ENCODE measurements at places on chromosomes 2 and 18.

DNA sequence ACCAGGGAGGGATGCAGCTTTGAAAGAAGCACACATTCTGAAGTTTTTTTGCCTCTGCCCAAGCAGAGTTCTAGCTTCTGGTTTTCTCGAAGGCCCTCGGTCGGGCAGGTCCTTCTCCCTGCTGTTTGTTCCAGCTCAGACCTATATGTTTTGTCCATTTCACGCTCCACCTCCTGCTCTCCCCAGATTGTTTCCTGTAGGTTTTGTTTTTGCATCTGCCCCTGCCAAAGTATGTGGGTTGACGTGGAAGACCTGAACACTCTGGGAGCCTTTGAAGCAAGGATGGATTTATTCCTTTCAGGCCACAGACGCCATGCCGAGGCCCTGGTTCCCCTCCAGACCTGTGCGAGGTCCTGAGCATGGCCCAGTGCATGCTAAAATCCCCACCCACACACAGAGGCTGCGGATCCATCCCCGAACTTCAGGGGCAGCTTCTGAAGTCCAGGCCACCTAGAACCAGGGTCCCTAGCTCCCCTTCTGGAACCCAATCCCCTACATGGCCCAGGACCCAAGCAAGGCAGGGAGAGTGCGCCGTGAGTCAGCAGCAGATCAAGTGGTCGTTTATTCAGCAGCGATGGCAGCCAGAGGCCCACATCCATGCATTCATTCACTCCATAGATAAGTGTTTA lies 205.4 kb downstream of the KLHL29 start:
- no peak for DNase-seq

GRCh38 chr2:234533626-234534025 lies 36.7 kb upstream of the ARL4C start:
- DNase-seq = no peak

- DNase-seq = no peak
Measured at GRCh38 chr2:197131558-197131855, 179.1 kb downstream of the ANKRD44 start.

- DNase-seq = no peak
Measured at GRCh38 chr18:11872479-11873136, 21.4 kb downstream of the CHMP1B start.

DNA sequence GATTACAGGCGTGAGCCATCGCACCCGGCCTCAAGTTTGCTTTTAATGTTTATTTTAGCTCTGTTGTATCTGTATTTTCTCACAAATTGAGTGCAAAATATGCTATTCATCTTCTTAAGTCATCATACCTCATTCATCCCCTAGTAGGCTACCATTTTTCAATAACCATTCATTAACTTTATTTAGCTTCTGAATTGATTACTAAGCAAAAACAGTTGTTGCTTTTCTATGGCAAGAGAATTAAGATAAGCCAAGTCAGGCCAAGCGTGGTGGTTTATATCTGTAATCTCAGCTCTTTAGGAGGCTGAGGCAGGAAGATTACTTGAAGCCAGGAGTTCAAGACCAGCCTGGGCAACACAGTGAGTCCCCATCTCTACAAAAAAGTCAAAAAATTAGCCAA lies 63.3 kb upstream of the CERS6 start:
- DNase-seq = no peak

- no peak for DNase-seq
Measured at GRCh38 chr2:63610525-63610924, 21.8 kb downstream of the MDH1 start.

- DNase-seq = no peak
Measured at GRCh38 chr2:75054296-75054695, 95.9 kb downstream of the POLE4 start.

DNA sequence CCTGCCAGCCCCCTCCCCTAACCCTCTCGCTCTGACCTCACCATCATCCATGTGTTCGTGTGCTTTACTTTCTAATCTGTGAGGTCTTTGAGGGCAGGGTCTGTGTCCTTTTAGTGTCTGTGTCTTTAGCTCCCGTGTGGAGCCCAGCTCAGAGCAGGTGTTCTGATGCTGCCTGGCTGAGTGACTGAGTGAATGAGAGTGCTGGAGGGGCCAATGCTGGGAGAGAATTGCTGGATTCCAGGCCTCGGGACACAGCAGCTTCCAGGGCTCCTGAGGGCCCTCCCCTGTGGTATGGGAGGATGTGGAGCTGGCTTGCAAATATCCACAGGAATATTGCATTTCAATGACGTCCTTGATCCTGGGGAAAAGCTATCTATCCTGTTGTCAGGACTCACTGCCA lies 160.6 kb downstream of the ANKRD30B start:
- DNase-seq = no peak

- no peak for DNase-seq
Measured at GRCh38 chr2:39737661-39738060, 41.4 kb downstream of the THUMPD2 start.

GRCh38 chr18:59904011-59904601 lies 4.3 kb downstream of the PMAIP1 start:
- DNase-seq = no peak

DNA sequence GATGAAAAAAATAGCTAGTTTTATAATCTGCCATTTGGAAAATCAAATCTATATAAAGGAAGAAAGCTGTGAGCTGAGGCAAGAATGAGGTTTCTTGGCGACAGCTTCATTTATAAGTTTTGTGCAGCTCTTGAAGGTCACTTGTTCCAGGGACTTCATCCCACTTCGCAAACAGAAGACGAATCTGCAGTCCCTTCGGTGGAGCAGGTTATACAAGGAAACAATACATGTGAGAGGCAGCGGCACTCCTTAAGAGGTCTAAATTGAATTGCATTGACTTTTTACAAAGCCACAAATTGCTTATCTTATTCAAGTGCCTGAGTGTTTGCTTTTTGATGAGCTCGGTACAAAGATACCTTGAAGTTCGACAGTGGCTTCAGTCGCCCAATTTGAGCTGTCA lies 72.2 kb downstream of the C1QL2 start:
- no peak for DNase-seq

DNA sequence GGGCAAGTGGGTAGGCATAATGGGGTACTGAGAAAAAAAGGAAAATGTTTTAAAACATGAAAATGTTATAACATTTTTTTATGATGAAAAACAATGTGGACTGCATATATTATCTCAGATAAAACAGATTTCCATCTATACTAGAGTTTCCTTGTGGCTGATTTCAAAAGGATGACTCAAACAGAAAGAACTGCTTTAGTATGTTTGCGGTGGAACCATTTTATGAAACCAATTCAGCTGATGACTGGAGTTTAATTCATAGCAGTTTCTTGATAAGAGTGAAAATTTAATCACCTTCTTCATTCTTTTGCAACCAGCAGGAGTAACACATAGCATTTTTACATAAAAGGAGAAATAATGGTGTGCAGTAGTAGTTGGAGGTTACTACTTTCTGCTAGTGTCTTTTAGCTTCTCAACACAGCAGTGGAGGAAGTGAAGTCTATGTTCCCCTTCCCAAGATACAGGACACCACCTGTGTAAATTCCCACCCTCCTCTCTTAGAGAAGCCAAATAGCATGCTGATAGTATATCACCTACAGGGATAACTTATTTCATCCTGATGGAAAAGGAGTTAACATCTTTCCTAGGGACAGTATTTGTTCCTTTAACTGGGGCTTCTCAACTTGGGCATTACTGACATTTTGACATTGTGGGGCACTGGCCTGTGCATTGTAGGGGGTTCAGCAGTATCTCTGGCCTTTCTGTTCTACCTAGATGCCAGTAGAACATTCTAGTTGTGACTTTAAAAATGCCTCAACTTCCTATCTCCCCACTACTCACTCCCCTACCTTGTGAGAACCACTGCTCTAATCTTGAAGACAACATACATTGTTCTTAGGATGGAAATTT lies 29.9 kb downstream of the PELI1 start:
- DNase-seq = no peak

DNA sequence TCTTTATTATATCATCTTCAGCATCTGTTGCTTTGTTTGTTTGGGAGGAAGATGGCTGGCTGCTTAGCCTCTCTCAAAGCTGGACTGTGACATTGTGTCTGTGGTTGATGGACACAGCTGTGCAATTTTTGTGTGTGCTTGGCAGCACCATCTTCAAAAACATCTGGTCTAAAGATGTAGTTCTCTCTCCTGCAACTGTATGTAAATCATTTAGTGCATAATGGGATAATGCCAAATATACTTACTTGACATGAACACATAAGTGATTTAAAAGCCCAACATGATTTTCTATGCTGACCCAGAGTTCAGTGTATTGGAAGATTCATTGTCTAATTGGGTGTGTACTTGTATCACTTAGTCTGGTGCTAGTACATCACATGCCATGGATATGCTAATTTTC lies 112.2 kb downstream of the MAP4K4 start:
- DNase-seq = no peak
